NCI-H187 (cell line): ENCODE measurements at places on chromosomes 12 and 14.

DNA sequence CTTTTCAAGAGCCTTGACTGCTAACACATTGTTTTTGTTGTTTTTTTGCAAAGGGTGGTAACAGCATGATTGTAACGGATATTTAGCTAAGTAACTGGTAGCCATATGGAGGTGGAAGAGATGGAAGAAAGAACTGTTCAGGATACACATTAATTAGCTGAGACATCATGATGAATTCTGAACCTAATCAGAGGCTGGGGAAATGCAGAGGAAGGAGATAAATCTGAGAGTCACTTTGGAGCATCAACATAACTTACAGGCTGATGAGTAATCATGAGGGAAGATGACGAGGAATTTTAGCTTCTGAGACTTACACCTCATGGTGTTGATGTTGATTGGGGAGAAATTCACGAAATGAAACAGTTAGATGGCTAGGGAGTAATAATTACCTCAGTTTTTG is 62.3 kb downstream of the NIN start:
- DNase-seq, result no peak

GRCh38 chr14:94471045-94471444 is 5.0 kb downstream of the SERPINA9 start:
- DNase-seq, result no peak

- no peak for DNase-seq
Measured at GRCh38 chr14:68741477-68741791, 51.4 kb downstream of the ZFP36L1 start.

DNA sequence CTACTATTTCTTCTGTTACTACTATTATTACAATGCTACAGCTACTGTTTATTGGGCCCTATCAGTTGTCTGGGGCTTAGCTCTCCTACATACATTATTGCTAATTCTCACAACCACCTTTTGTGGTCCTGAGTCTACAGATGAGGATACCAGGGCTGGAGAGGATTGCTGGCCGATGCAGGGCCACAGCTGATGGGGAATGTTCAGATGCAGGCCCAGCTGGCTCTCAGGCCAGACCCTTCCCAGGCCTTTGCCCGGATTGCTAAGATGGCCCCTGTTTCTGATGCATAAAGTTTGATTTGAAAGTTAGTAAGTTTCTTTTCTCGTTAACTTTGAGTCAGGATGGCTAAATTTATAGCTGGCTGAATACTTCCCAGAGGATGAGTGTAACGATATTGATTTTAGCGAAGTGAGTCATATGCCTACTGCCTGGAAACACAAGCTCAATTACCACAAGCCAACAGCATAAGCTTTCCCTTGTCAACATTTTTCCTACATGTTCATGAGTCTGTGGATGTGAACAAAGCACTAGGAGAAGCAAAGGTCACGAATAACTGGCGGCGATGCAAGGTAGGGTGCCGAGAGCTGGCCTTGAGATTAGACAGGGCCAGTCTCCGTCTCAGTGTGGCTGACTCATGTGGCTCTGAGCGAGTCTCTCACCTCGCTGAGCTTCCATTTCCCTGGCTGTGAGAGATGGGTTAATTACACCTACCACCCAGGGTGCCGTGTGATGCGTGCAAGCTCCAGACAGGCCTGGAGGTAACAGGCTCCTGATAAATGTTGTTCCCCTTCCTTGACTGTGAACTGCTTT is 111.0 kb downstream of the BEGAIN start:
- DNase-seq, result no peak
